Osteoblast (primary cell): ENCODE measurements at places on chromosomes 5 and 9.
A peak's percentile ranks its signal among the peaks of the same experiment; 100 is the strongest.

- no peaks in the 10 kb centered on the region for H3K36me3 ChIP-seq
- H3K4me1 ChIP-seq = no peaks in the 10 kb centered on the region
- DNase-seq = no peak
- H3K4me3 ChIP-seq = no peak overlapping the region
- peaks cover 3% of the 10 kb centered on the region for H3K27me3 ChIP-seq
Observed at GRCh38 chr9:13958672-13959071, 355.3 kb downstream of the NFIB start.

GRCh38 chr5:148986636-148987035, 76.2 kb downstream of the SH3TC2 start:
- peaks cover 30% of the 10 kb centered on the region for H3K27me3 ChIP-seq
- H3K4me3 ChIP-seq = no peak overlapping the region
- no peaks in the 10 kb centered on the region for H3K36me3 ChIP-seq
- no peak for DNase-seq
- peaks cover 17% of the 10 kb centered on the region for H3K4me1 ChIP-seq

DNA sequence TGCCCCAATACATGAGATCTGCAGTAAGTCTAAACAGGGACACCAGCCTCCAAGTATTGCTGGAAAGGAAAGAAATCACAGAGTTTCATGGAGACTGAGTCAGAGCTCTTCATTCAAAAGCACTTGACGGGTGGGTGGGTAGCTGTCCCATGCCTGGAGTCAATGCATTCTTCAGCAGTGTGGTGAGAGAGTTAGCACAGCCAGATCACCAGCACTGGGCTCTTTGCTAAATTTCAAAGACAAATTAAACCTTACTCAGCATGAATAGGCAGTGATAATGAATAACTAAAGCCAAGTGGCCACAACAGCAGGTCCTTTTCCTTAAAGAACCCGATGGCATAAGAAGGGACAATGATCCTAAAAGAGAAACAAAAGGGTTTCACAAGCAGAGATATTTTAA, 192.4 kb downstream of the ACTL7B start:
- no peak overlapping the region for H3K4me3 ChIP-seq
- H3K4me1 ChIP-seq = peaks cover 38% of the 10 kb centered on the region
- H3K27me3 ChIP-seq = no peaks in the 10 kb centered on the region
- H3K36me3 ChIP-seq = no peaks in the 10 kb centered on the region
- no peak for DNase-seq

- DNase-seq = no peak
- H3K36me3 ChIP-seq = no peaks in the 10 kb centered on the region
- H3K4me1 ChIP-seq = no peaks in the 10 kb centered on the region
- H3K27me3 ChIP-seq = no peaks in the 10 kb centered on the region
Observed at GRCh38 chr5:147750065-147750464, 32.5 kb downstream of the JAKMIP2 start.

GRCh38 chr9:125959951-125960619, 212.9 kb downstream of the PBX3 start:
- no peaks in the 10 kb centered on the region for H3K27me3 ChIP-seq
- DNase-seq = no peak
- no peak overlapping the region for H3K4me3 ChIP-seq
- no peaks in the 10 kb centered on the region for H3K4me1 ChIP-seq
- no peak overlapping the region for H3K27ac ChIP-seq
- peaks cover 23% of the 10 kb centered on the region for H3K36me3 ChIP-seq

DNA sequence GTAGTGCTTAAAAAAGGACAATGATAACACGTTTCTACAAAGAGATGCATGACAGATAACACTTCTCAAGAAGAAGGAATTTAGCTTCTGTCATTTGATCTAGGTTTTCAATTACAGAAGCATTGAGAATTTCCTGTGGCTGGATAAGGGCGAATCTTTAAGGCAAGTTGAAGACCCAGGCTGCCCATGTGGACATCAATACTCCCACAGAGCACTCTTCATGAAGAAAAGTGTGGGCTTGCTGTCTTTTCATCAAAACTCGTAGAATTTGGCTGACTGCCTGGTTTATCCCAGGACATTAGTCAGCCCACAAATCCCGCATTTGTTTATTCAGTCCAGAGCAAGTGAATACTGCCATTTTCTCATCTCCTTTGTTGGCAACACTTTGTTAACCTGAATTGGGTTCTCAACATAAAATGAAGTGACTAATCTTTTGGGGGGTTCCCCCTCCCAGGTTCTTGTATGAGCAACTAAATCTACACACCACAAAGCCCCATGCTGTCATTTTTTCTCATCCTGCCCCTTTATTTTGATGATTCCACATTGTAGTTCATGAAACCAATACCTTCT, 43.4 kb upstream of the CDKN2B start:
- H3K36me3 ChIP-seq = no peaks in the 10 kb centered on the region
- no peak overlapping the region for H3K4me3 ChIP-seq
- peak overlapping the region; percentile 73 for H3K27ac ChIP-seq
- DNase-seq = peak; percentile 41
- H3K4me1 ChIP-seq = peaks cover 24% of the 10 kb centered on the region

DNA sequence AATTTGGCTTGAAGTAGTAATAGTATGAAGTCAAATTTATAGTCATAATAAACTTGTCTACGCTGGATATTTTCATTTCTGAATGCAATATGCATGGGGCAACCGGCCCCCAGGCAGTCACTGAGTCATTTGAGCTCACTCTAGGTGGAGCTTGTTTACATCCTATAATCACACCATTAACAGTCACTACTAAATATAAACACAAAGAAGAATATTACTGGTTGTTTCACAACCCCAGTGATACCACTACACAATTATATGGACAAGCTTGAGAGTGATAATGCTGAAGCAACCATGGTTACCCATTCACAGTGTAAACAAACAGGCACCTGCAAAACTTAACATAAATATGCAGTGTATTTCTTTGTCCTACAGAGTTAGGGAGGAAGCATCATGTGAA, 68.7 kb downstream of the MARCHF3 start:
- no peak for DNase-seq
- H3K4me3 ChIP-seq = no peak overlapping the region

- no peaks in the 10 kb centered on the region for H3K4me1 ChIP-seq
- DNase-seq = no peak
- no peak overlapping the region for H3K4me3 ChIP-seq
Observed at GRCh38 chr5:60470881-60471280, 229.1 kb downstream of the DEPDC1B start.

GRCh38 chr9:118522093-118523028, 818.2 kb downstream of the TLR4 start:
- H3K4me3 ChIP-seq = no peak overlapping the region
- no peaks in the 10 kb centered on the region for H3K27me3 ChIP-seq
- DNase-seq = no peak

DNA sequence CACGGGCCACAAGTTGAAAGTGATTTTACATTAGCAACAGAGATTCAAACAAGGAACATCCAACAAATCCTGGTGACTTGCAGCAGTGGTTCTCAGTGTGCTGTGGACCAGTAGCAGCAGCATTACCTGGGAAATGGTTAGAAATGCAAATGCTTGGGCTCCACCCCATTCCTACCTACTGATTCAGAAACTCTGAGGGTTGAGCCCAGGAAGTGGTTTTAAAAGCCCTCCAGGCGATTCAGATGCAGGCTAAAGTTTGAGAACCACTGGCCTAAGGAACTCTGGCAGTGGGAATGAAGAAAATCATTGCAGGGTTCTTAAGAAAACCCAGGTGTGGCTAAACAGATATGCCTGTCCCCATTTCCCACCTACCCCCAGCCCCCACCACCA, 398.8 kb downstream of the ENC1 start:
- no peaks in the 10 kb centered on the region for H3K36me3 ChIP-seq
- no peak overlapping the region for H3K27ac ChIP-seq
- no peak overlapping the region for H3K4me3 ChIP-seq
- DNase-seq = no peak
- H3K27me3 ChIP-seq = no peaks in the 10 kb centered on the region

- no peak for DNase-seq
Observed at GRCh38 chr5:30932273-30933017, 261.0 kb upstream of the CDH6 start.

GRCh38 chr9:35001803-35002502, 12.4 kb downstream of the DNAJB5 start:
- H3K36me3 ChIP-seq = peaks cover 14% of the 10 kb centered on the region
- peaks cover 15% of the 10 kb centered on the region for H3K4me1 ChIP-seq
- no peak for DNase-seq
- peak overlapping the region; percentile 60 for H3K27ac ChIP-seq
- no peaks in the 10 kb centered on the region for H3K27me3 ChIP-seq

DNA sequence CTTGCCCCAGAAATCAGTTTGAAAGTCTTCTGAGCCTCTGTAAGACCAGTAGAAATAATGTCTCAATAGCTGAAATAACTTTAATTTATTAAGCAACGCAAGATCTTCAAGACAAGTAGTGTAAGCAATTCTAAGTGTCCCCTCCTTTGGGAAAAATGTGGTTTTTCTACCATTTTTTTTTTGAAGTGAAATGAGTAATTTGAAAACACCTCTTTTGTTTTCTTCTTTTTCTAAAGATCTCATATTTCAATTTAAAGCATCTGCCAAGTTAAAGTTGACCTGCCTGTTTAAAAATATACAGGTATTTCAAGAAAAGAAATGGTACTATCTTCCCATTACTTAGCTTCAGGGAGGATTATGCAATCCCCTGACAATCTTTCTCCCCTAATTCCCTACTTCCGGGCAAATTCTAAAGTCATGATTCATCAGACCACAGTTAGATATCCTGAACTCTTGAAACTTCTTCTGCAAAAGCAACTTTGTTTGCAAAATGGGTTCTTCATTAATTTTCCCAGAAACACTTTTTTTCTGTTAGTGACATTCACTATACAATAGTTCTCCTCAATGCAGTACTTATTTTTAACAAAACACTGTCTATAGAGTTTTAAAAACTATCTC, 7.8 kb upstream of the ANXA1 start:
- H3K27ac ChIP-seq = peak overlapping the region; percentile 43
- H3K27me3 ChIP-seq = no peaks in the 10 kb centered on the region
- no peaks in the 10 kb centered on the region for H3K36me3 ChIP-seq
- peaks cover 21% of the 10 kb centered on the region for H3K4me1 ChIP-seq

- no peaks in the 10 kb centered on the region for H3K27me3 ChIP-seq
- peak overlapping the region; percentile 42 for H3K4me3 ChIP-seq
- H3K4me1 ChIP-seq = peaks cover 24% of the 10 kb centered on the region
- H3K27ac ChIP-seq = no peak overlapping the region
- no peaks in the 10 kb centered on the region for H3K36me3 ChIP-seq
- DNase-seq = no peak
Observed at GRCh38 chr5:107430071-107430625, 240.6 kb downstream of the EFNA5 start.

GRCh38 chr5:17081142-17081541, 136.3 kb upstream of the BASP1 start:
- no peaks in the 10 kb centered on the region for H3K4me1 ChIP-seq

DNA sequence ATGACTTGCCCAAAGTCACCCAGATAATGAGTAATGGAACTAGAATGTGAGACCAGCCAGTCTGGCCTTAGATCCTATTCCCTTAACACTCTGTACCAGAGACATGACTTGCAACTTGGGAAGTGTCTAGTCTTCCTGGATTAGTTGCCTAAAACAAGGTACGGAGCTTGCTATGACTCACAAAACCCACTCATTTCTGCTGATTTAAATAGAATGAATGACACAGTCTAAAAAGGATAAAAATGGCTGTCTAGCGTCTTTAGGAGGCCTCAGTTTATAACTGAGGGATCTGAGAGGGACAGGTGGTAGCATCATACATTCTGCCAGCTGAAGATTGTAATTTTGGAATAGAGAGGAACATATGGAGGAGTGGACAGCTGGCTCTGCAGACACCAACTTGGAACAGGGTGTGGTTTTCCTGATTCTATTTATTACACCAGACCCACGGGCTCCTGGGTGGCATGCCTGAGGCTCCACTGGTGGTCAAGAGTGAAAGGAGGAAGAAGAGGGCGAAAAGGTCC, 62.7 kb downstream of the ABLIM3 start:
- H3K27ac ChIP-seq = peak overlapping the region; percentile 77
- no peaks in the 10 kb centered on the region for H3K27me3 ChIP-seq
- peaks cover 7% of the 10 kb centered on the region for H3K36me3 ChIP-seq
- peak; percentile 83 for DNase-seq

- no peak for DNase-seq
- no peaks in the 10 kb centered on the region for H3K36me3 ChIP-seq
- H3K27me3 ChIP-seq = no peaks in the 10 kb centered on the region
- no peak overlapping the region for H3K4me3 ChIP-seq
- H3K27ac ChIP-seq = no peak overlapping the region
Observed at GRCh38 chr5:124310453-124310852, 436.0 kb downstream of the ZNF608 start.

GRCh38 chr9:21556581-21557427, 74.7 kb upstream of the IFNE start:
- no peaks in the 10 kb centered on the region for H3K36me3 ChIP-seq
- H3K27ac ChIP-seq = peak overlapping the region; percentile 94
- DNase-seq = no peak
- H3K4me3 ChIP-seq = peak overlapping the region; percentile 75

GRCh38 chr9:130629443-130630070, 34.8 kb upstream of the PRDM12 start:
- no peaks in the 10 kb centered on the region for H3K27me3 ChIP-seq
- H3K36me3 ChIP-seq = peaks cover 80% of the 10 kb centered on the region
- H3K27ac ChIP-seq = no peak overlapping the region
- no peak overlapping the region for H3K4me3 ChIP-seq

- no peak overlapping the region for H3K4me3 ChIP-seq
- H3K4me1 ChIP-seq = peaks cover 11% of the 10 kb centered on the region
- peaks cover 77% of the 10 kb centered on the region for H3K36me3 ChIP-seq
- H3K27me3 ChIP-seq = no peaks in the 10 kb centered on the region
- H3K27ac ChIP-seq = no peak overlapping the region
- DNase-seq = peak; percentile 59
Observed at GRCh38 chr5:14357441-14357840, 214.3 kb downstream of the TRIO start.

- H3K36me3 ChIP-seq = no peaks in the 10 kb centered on the region
- no peak overlapping the region for H3K27ac ChIP-seq
- peak overlapping the region; percentile 30 for H3K4me3 ChIP-seq
- H3K27me3 ChIP-seq = no peaks in the 10 kb centered on the region
Observed at GRCh38 chr5:153358315-153358976, 132.0 kb upstream of the GRIA1 start.

- peak; percentile 74 for DNase-seq
- H3K4me1 ChIP-seq = peaks cover 22% of the 10 kb centered on the region
- no peak overlapping the region for H3K4me3 ChIP-seq
- H3K27ac ChIP-seq = peak overlapping the region; percentile 26
Observed at GRCh38 chr9:115127191-115127817, 9.3 kb upstream of the TNC start.

DNA sequence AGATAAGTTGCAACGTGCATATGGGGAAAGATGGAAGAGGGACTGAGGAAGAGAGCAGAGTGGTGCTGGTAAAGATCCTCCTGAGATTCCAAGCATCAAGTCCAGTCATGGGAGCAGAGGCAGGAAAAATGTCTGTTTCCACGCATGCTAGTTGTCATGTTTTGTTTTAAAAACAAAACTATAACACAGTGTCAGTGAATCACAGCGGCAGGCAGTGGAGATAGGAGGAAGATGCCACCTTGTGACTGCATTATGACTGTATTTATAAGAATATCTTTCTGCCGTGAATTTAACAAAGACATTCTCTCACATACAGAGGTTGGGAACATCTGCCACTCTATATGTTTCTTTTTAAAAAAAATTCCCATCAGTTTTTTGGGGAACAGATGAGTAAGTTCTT, 3.7 kb upstream of the SVEP1 start:
- peak; percentile 55 for DNase-seq
- H3K4me3 ChIP-seq = no peak overlapping the region
- no peaks in the 10 kb centered on the region for H3K27me3 ChIP-seq
- peaks cover 33% of the 10 kb centered on the region for H3K4me1 ChIP-seq
- H3K36me3 ChIP-seq = no peaks in the 10 kb centered on the region
